DMS 273 treated with DMSO at 0.1 percent for 48 hours (cell line): ENCODE measurements at places on chromosomes 6 and 20.

GRCh38 chr6:16419636-16420336, 181.4 kb downstream of the GMPR start:
- no peak for DNase-seq

DNA sequence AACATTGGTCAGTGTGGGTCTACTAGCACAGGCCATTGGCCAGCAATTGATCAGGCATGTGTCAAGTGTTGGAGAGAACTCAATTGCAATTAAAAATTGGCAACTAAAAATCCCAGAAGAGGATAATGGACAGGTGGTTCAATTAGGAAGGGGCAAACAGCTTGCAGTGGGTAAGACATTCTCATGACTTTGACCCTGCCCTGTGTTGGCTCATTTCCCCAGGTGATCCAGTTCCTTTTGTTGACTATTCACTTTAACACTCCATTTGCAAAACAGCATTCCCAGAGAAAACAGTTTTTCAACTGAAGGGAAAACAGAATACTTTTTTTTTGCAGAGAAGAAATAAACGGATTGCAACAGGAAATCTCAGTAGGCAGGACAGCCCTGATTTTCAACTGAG, 28.9 kb upstream of the SCGN start:
- DNase-seq, result no peak

- no peak for DNase-seq
These were observed 1.9 kb upstream of the TBX18 start for GRCh38 chr6:84766118-84766798.

DNA sequence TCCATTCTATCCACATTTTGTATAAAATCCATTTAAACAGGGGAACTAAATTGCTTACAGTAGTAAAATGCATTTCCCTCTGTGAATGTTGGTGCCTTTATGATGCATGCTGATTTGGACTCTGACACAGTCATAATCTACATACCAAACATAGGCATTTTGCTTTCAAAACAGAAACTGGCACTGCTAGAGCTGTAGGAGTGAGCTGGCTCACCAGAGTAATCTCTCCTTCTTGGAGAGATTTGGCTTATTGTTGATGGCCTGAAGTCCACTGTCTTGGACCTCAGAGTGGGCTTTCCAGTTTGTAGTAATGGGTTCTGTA, 363.2 kb upstream of the FLRT3 start:
- no peak for DNase-seq

DNA sequence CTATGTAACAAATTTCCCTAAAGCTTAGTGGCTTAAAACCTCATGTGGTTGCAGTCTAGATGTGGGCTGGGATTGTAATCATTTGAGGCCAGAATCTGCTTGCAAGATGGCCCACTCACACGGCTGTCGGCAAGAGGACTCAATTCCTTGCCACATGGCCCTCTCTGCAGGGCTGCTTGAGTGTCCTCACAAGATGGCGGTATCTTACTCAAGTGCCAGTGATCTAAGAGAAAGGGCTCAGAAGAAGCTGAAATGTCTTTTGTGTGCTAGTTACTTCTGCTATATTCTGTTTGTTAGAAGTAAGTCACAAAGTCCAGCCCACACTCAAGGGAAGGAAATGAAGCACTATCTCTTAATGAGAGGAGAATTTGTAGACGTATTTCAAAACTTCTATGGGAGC, 47.1 kb upstream of the PMEPA1 start:
- no peak for DNase-seq

DNA sequence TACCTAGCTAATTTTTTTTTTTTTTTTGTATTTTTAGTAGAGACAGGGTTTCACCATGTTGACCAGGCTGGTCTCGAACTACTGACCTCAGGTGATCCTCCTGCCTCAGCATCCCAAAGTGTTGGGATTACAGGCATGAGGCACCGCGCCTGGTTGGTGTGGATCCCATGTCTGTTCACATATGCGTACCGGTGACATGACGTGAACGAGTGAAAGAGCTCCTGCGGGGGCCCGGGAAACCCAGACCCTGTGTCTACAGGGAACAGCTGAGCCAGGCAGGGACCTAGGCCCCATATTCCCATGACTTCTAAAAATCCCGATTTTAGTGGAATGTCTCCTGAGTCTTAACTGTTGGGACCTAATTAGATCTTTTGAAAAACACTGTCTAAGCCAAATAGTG, 33.1 kb downstream of the VSTM2L start:
- no peak for DNase-seq

DNA sequence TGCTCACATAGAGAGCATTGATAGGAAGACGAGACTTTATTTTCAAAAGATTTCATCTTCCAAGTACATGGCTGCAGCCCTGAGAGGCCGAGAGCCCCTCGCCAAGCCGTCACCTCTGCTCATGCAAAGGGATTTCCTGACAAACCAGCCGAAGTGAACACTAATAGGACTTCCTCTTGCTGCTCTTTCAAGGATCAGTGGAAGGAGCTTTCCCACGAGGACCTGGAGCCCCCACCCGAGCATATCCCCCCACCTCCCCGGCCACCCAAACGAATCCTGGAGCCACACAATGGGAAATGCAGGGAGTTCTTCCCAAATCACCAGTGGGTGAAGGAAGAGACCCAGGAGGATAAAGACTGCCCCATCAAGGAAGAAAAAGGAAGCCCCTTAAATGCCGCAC, 69.3 kb downstream of the PTPN1 start:
- no peak for DNase-seq

GRCh38 chr6:33373960-33374910, 17.4 kb upstream of the KIFC1 start:
- no peak for DNase-seq
